ENCODE measurements at places on chromosomes 16 and 17. TPM values are rescaled to one million over a fixed set of nuclear protein-coding genes. Genes with fewer than 3 reads are reported as not detected.

DNA sequence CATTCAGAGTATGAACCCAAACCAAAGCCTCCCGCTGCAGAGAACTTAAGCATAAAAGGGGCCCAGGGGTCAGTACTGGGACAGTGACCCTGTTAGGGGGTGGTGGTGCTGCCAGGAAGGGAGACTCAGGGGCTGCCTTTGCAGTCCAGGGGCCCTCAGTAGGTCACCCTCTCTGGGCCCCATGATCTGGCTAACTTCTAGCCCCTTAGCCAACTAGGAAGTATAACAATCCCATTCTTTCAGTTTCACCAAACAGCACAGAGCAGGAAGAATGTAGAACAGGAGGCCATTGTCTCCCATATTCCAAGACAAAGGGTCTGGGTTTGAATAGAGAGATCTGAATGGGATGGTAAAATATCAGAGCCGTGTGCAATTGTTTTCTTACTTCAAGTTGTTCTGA lies 378.6 kb upstream of the C16orf82 start:
- DNase-seq: no peak

- DNase-seq: no peak
Observed at GRCh38 chr17:29505836-29506235, 61.0 kb downstream of the ABHD15 start.

DNA sequence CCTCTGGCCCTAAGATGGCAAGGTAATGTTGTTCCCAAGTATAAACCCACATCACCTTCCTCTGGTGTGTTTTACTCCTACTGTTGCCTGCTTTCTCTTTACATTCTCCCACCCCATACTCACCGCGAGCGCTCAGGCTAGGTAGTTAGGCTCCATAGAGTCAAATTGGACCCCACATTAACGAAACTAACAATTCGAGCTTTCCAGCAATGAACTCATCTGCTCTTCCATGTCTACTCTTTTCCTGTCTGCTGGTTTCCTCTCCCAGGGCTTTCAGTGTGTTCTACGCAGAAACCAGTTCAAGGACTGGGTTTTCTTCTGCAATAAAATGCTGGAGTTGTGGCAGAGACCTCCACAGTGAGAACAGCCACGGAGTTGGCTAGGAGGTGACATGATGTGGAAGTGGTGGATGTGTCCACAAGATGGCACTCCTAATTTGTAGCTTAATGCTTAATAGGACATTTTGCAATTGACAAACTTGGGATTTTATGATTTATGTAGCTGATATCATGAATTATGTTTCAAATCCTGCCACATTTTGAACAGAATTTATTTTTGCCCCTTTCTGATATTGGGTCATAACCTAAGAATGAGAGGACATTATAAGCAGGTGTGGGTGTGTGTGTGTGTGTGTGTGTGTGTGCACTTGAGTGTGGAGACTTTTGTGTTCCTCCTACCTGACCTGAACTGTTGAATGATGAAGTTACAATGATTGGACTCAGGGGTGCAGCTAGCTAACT lies 2.2 kb upstream of the UQCRC2 start:
- DNase-seq: no peak

DNA sequence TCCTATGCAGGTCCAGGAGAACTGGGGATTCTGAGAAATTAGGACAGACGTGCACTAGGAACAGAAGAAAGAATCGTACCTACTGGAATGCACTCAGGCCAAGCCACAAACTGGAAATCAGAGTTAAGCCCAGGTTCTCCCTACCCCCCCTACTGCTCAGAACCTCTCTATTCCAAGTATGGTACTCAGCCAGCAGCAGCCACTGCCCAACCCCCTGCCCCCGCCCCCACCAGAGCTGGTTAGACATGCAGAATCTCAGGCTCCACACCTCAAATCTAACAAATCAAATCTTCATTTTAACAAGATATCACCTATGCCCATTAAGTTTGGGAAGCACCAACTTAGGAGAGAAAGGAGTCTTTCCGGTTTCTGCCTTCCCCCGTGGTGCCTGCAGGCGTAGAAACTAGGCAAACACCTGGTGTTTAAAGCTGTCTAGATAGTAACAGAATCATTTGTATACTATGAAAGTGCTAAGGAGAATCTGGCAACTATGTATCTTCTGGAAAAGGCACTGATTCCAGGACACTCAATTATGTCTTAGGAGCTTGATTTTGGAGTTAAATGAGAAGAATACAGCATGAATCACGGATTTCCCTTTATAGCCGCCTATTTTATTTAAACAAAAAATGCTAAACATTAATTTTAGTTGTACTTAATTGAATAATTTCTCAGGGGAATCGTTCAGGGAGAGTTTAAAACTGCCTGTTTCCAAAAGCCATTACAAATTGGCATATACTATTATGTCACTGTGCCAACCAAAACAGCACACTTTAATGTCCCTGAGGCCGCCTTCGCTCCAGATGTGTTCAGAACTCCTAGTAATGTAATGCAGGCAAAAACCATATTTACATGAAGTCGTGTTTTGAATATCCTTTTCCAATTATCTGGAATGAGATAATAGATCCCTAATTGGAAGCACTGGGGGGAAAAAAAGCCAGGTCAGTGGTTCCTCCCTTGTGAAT lies 166.5 kb downstream of the STX8 start:
- no peak for DNase-seq

DNA sequence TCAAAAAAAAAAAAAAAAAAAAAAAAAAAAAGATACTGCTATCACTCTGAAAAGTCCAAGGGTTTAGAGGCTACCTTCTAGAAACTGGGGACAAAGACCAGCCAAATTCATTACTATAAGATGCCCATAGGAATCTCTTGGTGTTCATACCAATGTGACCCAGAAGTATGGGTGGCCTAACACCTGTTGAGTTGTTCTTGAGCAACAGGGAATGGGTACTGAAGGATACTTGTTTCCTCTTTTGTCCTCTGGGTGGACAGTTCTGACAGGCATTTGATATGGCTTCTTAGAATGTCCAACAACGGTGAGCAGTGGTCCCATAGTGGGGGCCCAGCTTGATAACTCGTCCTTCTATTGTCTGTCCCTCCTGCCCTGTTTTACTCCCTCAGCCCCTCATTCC lies 141.4 kb upstream of the PLEKHM1 start:
- no peak for DNase-seq

DNA sequence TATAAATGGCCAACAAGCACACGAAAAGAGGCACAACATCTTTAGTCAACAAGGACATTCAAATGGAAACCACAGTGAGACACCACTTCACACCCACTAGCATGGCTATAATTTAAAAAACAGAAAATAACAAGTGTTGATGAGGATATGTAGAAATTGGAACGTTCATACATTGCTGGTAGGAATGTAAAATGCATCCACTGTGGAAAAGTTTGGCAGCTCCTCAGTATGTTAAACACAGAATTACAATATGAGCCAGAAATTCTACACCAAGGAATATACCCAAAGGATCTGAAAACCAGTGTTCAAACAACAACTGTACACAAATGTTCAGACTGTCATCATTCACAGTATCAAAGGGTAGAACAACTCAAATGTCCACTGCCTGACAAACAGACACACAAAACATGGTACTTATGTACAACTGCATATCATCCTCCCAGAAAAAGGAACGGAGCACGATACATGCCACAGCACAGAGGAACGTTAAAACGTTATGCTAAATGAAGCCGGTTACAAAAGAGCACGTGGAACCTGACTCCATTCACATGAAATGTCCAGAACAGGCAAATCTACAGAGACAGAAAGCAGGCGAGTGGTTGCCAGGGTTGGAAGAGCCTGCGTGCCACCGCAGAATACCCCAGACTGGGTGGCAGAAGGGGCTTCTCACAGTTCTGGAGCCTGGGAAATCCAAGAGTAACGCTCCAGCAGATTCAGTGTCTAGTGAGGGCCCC lies 32.8 kb upstream of the METRNL start:
- DNase-seq: no peak

DNA sequence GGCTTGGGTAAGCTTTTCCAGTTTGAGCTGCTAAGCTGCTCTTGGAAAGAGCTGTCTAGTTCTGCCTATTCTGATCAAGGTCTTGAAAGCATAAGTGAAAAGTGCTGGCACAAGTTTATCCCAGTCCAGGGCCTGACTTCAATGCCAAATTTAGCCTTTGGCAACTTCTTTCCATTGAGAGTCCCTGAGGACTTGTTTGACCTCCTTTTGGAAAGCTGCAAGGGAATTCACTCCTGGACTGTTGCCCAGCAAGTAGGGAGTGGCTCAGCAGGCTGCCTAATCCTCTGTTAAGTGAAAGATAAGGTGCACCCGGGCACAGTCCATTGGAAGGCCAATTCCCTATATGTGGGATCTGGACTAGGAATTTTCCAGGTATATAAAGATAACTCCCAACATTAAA lies 16.0 kb upstream of the TANC2 start:
- no peak for DNase-seq

DNA sequence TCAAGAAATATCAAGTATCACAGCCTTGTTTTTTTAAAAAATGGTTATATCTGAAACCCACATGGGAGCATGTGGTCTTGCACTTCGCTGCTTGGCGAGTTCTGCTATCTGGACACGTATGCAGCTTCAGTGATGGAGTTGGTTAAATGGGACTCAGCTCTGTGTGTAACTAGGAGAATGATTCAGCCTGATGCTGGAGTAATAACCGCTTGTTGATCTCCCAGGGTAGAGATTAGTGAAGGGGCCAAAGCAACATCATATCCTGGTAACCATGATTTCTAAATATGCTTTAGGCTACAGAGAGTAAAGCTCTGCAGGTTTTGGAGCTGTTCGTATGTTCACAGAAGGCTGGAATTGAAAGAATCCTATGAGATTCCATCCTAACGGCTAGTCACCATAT lies 63.2 kb downstream of the IQCK start:
- DNase-seq: no peak

DNA sequence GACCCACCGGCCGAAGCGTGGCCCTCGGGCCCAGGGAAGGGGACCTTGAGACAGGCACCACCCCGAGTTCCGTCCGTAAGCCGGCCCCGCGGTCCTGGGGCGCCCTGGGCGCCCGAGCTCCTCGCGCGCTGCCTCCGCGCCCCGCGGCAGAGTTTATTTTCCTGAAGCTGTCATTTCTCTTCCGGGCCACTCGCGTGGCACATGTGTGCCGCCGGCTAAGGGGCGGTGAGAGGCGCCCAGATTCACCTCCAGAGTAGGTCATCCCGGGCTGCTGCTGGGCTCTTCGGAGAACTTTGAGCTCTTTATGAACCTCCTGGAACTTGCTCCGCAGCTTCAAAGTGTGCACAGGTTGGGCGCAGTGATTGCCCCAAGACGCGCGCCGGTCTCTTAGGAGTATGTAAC lies 489 bp downstream of the ZC3H18 start:
- DNase-seq: no peak

DNA sequence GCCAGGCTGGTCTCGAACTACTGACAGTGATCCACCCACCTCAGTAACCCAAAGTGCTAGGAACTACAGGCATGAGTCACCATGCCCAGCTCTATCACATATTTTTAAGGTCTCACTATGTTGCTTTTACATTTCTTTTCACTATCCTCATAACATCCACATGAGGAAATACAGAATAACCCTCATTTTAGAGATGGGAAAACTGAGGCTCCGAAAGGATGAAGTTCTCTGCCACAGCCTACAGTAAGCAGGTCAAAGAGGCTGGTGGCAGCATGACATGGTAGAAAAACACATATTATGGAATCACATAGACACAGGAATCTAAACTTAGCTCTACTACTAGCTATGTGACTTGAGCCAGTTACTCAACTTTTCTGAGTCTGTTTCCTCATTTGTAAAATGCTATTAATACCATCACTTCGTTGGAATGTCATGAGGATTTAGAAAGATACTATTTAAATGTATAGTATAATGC lies 32.2 kb downstream of the APPBP2 start:
- DNase-seq: no peak

DNA sequence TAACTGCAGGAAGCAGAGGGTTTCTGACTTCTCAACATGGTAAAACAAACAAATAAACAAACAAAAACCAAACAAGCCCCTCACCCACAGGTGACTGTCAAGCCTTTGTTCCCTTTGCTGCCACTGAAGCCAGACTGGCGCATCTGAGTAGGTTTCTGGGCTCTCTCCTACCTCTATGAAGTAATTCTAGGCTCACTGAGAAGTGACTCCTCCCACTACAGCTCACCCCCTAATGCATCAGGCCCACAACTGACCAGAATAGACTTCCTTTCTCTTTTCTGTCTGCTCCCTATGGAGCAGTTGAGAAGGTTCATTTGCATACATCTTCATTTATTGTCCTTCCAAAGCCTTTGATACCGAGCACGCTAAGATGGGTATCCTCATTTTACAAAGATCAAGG lies 77.0 kb upstream of the CCL2 start:
- DNase-seq: no peak

DNA sequence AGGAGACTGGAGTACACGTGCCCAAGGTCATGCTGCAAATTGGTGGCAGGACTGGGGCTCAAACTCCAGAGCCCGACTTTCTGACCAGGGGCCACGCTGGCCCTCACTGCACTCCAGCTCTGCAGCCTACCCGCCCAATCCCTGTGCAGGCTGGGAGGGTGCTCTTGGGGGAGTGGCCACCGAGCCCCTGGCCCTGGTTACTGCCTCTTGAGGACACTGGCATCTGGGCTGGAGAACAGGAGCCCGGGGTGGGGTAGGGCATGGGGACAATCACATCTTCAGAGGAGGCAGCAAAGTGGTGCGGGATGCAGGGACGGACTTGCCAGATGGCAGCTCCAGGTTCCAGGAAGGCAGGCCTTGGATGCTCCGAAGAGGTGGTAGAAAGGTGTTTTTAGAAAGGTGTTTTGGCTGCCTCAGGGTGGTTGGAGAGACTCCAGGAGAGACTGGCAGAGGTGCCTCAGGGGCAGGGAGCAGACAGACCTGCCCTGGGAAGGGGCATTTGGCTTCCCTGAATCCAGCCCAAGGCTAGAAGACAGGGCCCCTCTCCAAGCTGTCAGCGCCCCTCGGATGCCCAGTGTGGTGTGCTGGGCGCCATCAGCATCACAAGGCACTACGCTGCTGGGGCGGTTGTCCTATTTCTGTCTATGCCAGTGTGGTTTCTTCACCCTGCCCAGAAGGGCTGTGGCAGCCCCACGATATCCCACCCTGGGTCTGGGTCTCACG lies 220.6 kb downstream of the NTN1 start:
- DNase-seq: no peak

GRCh38 chr17:19716108-19717030 lies at the start of gene SLC47A2:
Gene SLC47A2, minus strand, starts transcription at chr17:19716584. Its CDS starts 29 bp downstream, at chr17:19716555.
- no peak for DNase-seq

GRCh38 chr17:14901376-14901775 lies 363.8 kb downstream of the PMP22 start:
- no peak for DNase-seq

CNTD1 gene
- polyA plus RNA-seq: 0.86 TPM

PITPNM3 gene
- polyA plus RNA-seq: 11.6 TPM

TERB1 gene
- 0.11 TPM for polyA plus RNA-seq

CHST4 gene
- polyA plus RNA-seq: 0.33 TPM

C1QTNF8 gene
- polyA plus RNA-seq: not detected

ABCC6 gene
- 14.8 TPM for polyA plus RNA-seq
